COLO829 (cell line): ENCODE measurements at places on chromosomes 3 and 15.
A peak's percentile ranks its signal among the peaks of the same experiment; 100 is the strongest.

DNA sequence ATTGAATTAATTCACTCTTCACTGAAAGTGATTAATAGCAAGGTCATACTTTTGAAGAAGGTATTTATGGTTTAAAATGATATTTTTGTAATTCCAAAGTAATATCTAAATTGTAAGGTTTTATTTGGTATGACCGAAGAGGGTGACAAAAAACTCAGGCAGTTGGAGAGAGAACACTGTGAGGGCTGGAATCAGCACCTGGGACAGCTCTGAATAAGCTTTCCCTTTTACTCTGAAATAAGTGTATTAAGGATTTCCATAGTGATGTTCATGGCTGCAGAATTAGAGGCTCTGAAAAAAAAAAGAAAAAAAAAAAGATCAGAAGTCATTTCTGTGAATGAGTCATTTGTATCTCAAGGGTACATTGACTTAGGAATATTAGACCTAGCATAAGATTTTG, 299.5 kb downstream of the IL5RA start:
- DNase-seq: no peak

DNA sequence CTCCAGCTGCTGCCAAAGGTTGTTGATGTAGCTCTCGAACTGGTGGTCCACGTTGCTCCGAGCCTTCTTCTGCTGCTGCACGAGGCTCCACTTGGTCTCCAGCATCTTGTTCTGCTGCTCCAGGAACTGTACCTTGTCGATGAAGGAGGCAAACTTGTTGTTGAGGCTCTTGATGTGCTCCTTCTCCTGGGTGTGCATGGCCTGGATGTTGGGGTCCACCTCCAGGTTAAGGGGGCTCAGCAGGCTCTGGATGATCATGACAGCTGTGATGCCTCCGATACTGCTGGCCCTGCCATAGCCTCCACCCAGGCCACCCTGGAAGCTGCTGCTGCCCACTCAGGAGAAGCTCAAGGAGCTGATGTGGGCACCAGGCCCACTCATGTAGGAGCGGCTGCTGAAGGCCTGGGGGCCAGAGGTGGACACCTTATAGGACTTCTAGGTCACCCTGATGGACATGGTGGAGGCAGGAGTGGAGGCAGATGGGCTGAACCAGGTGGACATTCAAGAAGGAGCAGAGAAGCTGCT, 14.9 kb upstream of the PSTPIP1 start:
- no peak for DNase-seq

DNA sequence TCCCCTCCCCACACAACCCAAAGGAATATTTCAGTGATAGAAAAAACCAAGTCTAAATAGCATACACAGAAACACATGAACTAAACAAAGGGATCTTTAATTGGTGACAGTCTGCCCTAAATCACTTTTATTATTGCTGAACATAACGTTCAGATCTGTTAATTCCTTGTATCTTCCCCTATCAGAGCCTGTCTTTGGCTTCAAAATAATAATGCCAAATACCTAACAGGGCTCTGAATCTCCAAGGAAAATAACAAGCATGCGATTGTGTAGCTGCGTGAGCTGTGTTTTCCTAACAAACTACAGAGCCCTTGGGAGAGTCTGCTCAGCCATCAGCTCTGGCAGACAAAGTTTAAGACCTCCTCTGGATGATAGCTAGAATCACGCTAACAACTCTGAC, 1010.1 kb downstream of the ROBO1 start:
- DNase-seq: peak; percentile 56

GRCh38 chr3:129701161-129701560, 94.7 kb upstream of the PLXND1 start:
- DNase-seq: no peak

DNA sequence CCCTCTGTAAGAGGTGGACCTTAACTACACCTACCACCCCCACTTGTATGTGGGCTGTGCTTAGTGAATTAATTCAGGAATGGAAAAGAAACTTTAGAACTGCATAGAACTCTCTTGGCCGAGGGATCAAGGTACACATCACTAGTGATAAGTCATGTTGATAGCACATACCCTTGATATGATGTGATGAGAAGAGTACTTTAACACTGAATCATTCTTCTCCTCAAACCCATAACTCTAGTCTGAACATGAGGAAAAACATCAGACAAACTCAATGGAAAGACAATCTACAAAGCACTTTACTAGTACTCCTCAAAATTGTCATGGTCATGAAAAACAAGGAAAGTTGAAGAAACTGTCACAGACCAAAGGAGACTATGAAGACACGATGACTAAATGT, 87.6 kb downstream of the P2RY1 start:
- no peak for DNase-seq

DNA sequence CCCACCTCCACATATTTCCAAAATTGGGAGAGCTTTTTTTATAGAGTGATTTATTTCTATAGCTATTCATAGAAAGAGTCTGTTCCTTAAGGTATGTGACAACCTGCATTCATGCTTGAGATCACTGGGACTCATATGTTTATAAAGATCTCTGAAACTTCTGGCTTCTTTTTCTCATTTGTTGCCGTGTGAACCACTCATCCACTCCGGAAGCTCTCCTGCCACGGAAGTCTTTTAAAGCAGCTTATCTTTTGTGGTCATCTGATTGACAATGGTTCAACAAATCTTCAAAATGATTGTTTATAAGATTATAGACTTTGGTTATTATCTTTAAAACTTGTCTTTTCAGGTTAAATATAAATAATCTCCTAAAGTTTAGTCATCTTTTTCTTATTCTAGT, 260.5 kb downstream of the C3orf38 start:
- DNase-seq: no peak

GRCh38 chr3:14876921-14877333, 58.2 kb downstream of the FGD5 start:
- DNase-seq: no peak

GRCh38 chr3:45226206-45226915, at the start of gene TMEM158:
TSS of gene TMEM158 (minus strand) at chr3:45226287. CDS start at chr3:45226027, 260 bp downstream.
- DNase-seq: peak; percentile 91

DNA sequence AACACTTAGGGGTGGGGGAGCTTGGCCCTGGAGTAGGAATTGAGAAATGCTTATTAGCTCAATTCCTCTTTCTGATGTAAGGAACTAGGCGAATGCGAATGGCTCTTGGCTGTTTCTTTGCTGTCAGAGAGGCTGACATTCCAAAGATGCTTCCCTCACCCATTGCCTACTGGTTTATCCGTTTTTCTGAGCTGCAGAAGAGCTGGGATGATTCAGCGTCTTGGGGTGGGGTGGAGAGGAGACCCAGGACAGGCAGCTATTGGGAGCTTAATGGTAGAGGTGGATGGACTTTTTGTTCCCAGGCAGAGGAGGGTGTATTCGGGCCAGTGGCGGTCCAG, 9.8 kb downstream of the PLEKHO2 start:
- DNase-seq: no peak

GRCh38 chr3:173109143-173109542, 31.9 kb downstream of the SPATA16 start:
- DNase-seq: peak; percentile 86

- no peak for DNase-seq
Observed at GRCh38 chr3:52721002-52721729, 15.3 kb downstream of the SPCS1 start.

GRCh38 chr3:135218304-135218703, 423.2 kb downstream of the EPHB1 start:
- DNase-seq: no peak

GRCh38 chr15:50098545-50098944, 20.5 kb downstream of the ATP8B4 start:
- DNase-seq: no peak

DNA sequence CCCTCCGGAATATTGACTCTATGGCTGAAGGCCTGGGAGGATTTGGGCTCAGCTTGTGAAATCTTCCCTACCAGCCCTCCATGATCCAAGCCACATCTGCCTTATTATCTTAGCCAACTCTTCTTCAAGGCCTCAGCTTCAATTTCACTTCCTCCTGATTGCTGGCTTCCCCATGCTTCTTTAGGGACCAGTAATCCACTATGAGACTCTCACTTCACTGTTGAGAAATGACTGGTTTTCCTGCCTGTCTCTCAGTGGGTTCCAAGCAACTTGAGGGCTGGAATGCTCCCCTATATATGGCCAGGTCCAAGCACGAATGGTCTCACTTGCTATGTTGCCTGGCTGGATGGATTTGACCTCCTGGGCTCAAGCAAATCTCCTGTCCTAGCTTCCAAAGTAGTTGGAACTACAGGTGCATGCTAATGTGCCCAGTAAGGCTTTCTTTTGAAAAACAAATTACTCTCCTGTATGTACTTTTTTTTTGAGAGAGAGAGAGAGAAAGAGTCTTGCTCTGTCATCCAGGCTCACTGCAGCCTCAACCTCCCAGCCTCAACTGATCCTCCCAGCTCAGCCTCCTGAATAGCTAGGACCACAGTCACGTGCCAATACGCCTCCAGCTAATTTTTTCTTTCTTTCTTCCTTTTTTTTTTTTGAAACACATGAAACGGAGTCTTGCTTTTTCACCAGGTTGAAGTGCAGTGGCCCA, 7.9 kb upstream of the PIK3CB start:
- no peak for DNase-seq

DNA sequence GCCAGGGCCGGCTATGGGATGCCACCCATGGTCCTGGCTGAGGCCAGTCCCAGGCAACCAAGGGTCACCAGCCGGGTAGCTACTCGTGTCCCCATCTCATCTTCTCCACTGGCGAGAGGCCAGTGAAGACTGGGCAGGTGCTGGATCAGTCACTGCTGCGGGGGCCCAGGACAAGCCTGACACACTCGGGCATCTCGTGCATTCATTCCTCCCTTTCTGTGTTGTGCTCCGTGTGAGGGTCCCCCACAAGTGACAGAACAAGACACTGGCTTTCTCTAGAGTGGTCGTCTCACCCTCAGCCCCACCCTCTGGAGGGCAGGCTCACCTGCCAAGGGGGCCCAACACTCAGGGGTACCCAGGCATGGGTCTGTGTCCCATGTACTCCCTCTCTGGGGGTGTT, 48.4 kb downstream of the ROPN1B start:
- no peak for DNase-seq

- no peak for DNase-seq
Observed at GRCh38 chr15:71730277-71731144, 79.8 kb upstream of the NR2E3 start.

DNA sequence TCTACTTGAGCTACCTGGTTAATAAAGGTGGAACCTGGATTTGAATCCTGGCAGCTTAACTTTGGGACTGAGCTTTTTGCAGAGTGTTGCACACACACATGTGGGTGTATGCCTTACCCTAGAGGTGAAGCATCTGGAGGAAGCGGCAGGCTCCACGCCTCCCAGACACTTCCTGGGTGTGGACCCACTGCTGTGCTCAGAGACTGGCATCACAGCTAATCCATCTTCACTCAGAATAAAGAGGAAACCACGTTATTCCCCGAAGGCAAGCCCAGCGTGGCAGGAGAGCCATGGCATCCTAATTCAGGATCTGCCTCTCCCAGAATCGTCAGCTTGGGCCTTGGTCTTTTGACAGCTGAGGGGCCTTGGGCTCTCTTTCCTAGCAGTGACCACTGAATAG, 25.5 kb downstream of the CCDC13 start:
- DNase-seq: no peak
